Inflammatory macrophage (primary cell): ENCODE measurements at places on chromosomes 7 and 10.
A peak's percentile ranks its signal among the peaks of the same experiment; 100 is the strongest.

DNA sequence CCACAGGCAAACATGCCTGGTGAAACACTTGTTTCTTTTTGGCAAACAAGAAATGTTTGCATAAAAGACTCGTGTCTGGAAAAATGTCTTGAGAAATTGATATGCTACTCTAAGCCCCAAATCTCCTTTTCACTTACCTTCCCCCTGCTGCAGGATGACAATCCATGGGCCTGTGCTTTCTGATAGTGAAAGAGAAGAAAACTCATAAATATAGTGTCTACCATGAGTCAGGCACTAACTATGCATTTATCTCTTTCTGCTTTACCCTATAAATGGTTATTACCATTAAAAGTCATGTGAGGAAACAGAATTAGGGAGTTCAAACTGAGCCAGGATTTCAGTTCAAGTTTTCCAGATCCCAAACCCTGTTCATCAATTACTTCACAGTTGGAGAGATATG, 6.6 kb upstream of the TARP start:
- DNase-seq, result no peak

DNA sequence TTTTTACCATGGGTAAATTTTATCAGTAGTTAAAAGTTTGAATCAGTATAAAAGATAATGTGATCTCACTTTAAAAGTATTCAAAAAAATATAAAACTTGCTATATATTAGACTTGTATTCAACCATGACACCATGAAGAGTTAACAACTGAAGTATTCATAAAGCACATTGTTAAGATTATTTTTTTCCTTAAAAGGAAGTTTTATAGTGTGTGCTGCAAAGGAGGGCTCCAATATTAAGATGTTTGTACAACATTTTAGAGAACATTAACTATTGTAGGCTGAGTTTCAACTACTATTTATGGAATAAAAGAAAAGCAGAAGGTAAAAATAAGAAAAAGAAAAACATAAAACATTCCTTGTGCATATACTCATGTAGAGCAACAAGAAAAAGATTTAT, 24.5 kb upstream of the CUBN start:
- no peak for DNase-seq

DNA sequence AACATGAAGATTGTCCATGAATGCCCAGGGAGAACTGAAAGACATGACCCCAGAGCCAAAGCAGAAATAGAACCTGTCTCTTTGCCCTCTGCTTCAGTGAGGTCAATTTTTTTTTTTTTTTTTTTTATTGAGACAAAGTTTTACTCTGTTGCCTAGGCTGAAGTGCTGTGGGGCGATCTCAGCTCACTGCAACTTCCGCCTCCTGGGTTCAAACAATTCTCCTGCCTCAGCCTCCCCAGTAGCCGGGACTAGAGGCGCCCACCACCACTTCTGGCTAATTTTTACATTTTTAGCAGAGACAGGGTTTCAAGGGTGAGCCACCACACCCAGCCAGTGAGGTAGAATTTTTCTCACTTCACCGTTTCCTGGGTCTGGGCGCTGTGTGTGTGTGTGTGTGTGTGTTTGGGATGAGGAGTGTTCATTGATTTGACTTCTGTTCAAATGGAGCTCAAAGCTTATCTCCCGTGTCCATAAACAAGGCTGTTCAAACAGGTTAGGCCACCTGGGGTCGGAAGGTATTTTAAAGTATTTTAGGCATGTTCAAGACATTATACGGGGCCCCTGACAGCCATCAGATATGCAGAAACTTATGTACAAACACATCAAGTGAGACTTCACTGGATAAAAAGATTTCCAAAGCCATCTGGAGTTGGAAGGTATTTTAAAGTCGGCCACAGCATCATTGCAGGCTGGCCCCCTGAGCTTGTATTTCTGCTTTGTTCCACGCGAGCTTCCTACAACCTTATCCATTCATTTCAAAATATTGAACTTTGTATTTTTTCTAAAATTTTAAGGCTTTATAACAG, 93.8 kb downstream of the MAP3K8 start:
- no peak for DNase-seq

DNA sequence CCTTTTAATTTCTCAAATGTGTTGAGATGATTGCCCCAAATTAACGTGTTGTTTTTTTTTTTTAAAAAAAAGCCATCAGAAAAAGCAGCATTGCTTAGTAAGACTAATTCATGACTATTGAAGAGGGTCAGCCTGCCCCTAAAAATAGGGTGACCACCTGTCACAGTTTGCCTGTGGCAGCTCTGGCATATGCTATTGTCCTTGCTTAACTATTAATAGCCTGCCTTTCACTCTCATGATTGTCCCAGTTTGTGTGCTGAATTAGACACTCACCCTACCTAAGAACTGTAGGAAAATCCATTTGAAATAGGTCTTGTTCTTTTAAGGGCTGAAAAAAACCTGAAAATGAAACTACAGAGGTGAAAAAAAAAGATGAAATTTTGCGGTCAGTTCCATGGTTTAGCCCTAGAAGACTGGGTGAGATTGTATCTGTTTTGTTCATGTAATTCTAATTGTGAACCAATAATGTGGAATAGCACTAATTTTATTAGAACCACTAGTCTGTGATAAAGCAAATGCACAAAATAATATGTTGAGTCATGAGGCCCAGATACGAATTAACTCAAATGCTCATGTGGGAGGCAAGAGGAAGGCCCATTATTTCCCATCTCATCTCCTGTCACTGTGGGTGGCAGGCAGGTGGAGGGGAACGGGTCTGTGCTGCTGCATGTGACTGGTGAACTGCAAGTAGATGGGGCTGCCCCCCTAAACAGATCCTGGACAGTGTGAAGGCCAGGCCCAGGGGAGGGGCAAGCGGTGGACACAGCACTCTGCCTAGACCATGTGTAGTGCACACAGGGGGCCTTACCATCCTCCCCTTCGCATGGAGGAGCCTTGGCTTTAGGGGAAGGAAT, 265.4 kb upstream of the NFE2L3 start:
- DNase-seq, result no peak

DNA sequence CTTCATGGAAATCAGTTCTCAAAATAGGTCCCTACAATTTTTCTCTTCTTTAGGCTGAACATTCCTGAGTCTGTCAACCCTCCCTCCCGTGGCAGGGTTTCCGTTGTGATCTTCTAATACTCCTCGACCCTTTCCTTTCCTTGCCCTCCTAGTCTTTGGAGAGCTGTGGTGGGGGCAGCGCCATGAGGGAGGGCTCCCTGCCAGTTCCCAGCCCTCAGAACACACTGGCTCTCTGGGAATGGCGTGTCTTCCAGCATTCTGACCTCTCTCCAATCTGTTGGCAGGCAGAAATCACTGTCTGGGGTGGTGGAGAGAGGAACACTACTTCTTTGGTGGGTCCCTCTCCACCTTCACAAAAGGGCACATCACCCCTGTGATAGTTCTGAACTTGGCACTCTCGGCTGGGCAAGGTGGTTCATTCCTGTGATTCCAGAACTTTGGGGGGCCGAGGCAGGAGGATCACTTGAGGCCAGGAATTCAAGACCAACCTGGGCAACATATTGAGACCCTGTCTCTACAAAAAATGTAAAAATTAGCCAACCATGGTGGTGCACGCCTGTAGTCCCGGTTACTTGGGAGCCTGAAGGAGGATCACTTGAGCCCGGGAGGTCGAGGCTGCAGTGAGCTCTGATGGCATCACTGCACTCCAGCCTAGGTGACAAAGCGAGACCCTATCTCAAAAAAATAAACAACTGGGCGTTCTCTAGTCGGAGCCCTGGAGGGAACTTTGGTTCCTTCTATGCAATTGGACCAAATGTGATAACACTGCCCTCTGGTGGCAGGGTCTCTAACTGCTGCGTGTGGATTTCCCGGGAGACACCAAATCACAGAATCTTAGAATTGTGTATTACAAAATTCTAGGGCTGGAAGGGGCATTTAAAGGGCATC, 13.1 kb upstream of the ARPC1A start:
- DNase-seq, result peak; percentile 82

GRCh38 chr10:81600185-81600584, 274.8 kb upstream of the NRG3 start:
- DNase-seq, result no peak
